ENCODE measurements at places on chromosomes 7 and 10.

GRCh38 chr7:126698446-126698845 lies 554.3 kb downstream of the GRM8 start:
- DNase-seq: no peak

- no peak for DNase-seq
These were observed at the start of gene BTBD16 for GRCh38 chr10:122271076-122271475. Gene BTBD16, plus strand, starts transcription at chr10:122271296. Its CDS starts 3,786 bp downstream, at chr10:122275082.

GRCh38 chr10:100229819-100230422 lies 525 bp upstream of the CHUK start:
- no peak for DNase-seq

- DNase-seq: no peak
These were observed 40.4 kb downstream of the SCIN start for GRCh38 chr7:12610899-12611298.

DNA sequence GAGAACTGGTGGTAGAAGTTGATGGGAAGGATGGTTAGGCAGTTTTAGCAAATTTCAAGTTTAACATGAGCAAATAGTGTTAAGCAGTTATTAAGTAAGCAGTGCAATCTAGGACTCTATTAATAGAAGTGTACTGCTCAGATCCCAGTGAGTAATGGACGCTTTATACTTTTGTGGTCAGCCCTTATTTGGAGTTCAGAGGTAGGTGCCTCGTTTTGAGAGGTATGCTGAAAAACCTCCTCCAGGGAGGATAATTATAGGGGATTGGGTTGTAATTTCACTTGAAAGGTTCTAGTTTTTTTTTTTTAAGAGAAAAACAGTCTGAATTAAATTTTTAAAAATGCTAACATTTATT lies 33.5 kb upstream of the CCDC7 start:
- DNase-seq: no peak

- DNase-seq: peak; percentile 61
These were observed 5.0 kb downstream of the MYO1G start for GRCh38 chr7:44973610-44974401.

Measured in inflammatory macrophage (primary cell).